Fibroblast of skin of back (primary cell): ENCODE measurements at places on chromosomes 2 and 18.
A peak's percentile ranks its signal among the peaks of the same experiment; 100 is the strongest.

DNA sequence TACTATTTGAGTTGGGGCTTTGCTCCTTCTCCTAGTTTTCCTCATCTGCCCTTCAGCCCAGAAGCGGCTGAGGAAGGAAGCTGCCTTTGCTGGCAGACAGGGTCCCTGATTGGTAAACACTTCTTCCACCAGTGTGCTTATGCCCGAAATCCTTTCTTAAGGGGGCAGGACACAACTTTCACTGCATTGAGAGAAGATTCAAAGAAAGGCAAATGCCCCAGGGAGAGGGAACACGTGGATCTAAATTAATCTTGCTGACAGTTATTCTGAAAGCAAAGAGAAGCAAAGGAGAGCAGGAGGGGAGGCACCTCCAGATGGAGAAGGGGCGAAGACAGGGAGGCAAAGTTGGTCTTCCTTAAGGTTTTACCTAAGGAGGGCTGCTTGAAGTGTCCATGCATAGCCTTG is 92.1 kb upstream of the EFEMP1 start:
- no peak for DNase-seq

DNA sequence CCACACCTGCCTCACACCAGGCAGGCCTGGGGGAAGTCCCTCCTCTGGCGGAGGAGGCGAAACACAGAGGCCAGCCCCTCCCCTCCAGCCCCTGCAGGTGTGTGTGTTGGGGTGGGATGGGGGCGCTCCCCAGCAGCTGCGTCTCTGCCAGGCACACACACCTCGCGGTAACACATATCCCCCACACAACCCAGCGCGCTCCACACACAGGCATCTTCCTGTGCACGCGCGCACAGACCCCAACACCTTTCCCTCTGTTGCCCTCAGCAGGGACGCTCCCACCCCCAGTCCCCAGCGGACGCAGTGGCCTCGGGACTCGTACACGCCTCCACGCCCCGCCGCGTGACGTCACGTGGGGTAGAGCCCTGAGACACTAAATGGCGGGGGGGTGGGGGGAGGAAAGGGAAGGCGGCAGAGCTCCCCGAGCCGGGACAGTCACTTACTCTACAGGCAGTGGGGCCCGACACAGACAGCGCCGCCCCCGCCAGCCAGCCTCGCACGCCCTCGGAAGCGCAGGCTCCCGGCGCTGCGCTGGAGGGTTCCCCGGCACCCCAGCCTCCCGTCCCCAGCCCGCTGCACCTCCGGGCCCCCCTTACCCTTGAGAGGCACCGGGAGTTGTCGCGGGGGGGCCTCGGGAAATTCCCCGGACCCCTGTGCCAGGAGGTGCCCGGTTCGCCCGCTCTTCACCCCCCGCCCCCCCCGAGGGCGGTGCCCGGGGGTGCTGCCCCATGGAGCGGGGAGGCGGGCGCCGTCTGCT is at the start of gene WNT10A:
Gene WNT10A, plus strand, starts transcription at position 751 of the 757 bp plus-strand sequence. CDS start 144 bp downstream, outside the sequence.
- no peak for DNase-seq

- peak; percentile 92 for DNase-seq
Measured at GRCh38 chr2:71742953-71743601, 289.7 kb downstream of the DYSF start.

GRCh38 chr18:12579775-12580174 is 78.1 kb downstream of the SPIRE1 start:
- DNase-seq: no peak

DNA sequence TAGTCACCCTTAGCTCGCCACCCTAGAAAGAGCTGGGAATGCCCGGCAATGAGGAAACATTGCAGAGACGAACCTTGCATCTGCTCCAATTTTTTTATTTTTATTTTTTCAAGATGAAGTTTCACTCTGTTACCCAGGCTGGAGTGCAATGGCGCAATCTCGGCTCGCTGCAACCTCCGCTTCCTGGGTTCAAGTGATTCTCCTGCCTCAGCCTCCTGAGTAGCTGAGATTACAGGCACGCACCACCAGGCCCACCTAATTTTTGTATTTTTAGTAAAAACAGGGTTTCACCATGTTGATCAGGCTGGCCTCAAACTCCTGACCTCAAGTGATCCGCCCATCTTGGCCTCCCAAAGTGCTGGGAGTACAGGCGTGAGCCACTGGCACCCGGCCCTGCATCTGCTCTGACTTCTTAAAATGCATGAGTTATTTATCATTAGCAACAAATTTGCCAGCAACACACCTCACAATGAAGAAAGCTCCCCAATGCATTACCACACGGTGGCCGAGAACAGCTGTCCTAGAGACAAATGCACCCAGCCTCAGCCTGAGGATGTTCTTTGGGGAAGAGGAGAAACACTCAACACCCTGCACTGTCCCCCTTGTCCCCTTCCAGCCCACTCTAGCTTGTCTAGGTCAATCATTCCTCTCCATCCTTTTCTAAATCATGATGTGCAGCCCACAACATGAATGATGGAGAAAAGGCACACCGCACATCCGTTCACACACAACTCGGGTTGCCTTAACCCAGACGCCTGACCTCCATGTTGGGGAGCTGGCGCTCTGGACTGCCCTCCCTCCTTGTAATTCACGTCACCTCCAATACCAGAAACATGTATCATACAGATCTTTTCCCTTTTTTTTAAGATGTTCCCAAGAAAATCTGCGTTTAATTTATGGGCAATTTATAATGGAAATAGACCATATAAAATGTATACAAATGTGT is 46.9 kb downstream of the TTC32 start:
- no peak for DNase-seq

GRCh38 chr18:9916077-9916639 is 2.3 kb downstream of the VAPA start:
- DNase-seq: peak; percentile 54

DNA sequence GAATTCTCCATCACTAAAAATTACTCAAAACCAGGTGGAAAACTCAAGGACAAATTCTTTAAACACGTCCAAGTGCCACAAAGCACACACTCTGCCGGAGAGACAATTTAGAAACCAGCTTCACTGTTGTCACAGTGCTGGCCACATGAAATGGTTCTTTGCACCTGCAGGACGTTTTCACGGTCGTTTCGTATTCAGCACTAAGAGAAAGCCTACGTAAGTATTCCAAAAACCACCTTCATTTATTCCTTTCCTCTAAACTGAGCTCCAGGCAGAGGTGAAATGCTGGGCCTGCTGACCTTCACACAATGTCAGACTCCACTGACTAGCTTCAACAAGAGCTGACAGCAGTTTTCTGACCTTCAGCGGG is 680 bp downstream of the ATP5F1A start:
- no peak for DNase-seq

DNA sequence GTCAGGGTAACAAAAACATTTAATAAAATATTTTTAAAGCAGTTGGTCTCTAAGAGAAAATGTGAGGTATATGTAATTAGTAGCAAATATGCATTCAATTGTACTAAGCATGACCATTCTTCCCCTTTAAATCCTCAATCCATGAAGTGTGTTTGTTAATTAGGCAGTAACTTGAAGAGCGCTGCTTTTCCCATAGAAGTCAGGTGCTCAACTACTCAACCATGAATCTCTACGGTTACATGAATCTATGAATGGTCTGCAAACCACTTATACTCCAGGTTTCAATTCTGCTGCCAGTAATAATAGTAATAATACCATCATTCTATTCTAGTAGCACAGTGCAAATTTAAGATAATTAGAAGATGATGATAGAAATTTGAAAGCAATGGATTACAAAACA is 55.8 kb downstream of the SLC8A1 start:
- DNase-seq: no peak

GRCh38 chr18:22560797-22561196 is 143.1 kb upstream of the CTAGE1 start:
- DNase-seq: no peak

DNA sequence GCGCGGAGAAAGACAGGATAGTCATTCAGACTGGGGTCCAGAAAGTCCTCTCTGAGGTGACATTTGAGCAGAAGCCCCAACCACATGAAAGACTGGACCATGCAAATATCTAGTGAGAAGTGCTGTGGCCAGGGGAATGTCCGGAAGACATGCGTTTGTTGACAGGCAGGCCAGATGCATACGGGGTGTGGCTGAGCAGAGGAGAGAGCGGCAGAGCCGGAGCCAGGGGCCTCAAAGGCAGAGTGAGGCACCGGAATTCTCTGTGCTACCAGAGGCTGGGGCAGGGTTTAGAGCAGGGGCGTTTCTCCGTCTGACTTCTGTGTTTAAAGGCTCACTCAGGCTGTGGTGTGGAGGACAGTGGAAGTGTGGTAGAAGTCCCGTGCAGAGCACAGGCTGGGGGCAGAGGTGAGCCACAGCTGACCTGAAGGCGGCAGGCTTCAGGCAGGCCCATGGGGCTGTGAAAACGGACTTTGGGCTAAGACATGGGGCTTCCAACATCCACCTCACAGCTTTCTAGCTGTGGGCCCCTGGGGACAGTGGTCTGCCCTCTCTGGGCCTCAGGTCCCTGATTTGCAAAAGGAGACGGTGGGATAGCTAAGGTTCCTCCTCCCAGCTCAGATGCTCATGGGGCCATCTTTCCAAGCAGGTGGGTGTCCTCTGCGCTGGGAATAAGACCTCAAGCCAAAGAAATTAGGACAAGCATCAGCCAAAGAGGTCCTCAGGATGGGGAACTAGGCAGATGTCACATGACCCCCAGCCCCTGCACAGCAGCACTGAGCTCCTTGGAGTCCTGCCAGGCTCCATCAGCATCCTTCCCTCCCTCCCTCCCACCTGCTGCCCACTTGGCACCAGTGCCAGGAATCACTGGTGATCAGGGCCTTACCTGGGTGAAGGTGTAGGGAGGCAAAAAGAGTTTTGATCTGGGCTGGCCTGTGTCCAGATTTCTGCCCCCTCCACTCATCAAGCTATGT is 11.2 kb downstream of the RUFY4 start:
- DNase-seq: no peak

DNA sequence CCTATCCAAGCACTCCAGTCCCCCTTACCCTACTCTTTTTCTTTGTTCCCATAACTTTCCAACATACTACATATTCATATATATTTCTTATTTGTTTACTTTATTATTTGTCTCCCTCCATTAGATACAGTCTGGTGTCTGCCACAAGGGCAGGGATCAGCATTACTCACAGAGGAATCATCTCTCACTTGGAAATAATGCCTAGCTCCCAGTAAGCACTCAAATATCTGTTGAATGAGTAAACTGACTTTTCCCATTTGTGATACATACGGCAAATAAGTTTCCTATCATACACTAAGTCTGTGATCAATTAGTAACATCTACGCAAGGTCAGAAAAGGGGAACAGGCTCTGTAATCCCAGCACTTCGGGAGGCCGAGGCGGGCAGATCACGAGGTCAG is 18.7 kb downstream of the C1D start:
- peak; percentile 83 for DNase-seq

DNA sequence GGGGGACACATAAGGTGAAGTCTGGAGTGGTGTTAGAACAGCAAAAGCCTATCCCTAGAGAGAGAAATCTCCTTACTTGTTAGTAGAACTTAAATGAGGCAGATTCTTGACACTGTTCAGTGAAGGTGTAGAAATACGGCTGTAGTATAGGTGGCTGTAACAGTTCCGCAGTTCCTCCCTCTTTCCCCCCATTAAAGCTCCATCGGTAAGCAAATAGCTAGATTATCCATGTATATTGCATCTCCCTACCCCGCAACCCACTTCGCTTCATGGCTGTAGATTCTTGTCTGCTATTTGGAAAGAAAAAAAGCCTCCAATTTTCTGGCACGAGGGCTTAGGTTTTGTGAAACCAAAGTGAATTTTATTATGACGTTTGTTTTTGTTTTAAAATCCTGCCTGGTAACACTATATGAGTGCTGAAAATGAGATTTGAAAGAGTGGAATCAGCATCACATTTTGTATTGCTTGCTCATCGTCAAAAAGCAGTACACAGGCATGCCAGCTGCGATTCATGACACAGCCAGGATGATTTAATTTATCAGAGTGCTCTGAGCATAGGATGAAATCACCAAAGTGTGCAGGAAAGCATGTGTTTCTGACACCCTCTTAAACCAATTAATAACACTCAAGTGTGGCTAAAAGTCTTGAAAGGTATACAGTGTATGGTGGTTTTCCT is 1.4 kb downstream of the FAM171B start:
- peak; percentile 74 for DNase-seq

DNA sequence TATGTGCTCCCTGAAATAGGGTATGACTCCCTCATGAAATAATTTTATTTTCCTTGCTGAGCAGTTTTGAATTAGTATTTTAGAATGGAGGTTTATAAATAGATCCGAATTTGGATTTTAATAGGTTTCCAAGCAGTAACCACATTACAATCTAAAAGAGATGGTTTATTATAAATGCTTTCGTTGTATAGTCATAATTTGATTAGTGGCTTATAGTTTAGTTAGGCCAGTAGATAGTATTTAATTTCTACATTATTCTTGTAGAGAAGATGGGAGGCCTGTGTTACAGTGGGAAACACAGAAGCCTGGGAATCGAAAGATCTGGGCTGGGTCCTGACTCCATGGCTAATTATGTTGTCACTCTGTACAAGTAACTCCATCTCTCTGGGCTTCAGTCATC is 6.7 kb downstream of the CAB39 start:
- no peak for DNase-seq

DNA sequence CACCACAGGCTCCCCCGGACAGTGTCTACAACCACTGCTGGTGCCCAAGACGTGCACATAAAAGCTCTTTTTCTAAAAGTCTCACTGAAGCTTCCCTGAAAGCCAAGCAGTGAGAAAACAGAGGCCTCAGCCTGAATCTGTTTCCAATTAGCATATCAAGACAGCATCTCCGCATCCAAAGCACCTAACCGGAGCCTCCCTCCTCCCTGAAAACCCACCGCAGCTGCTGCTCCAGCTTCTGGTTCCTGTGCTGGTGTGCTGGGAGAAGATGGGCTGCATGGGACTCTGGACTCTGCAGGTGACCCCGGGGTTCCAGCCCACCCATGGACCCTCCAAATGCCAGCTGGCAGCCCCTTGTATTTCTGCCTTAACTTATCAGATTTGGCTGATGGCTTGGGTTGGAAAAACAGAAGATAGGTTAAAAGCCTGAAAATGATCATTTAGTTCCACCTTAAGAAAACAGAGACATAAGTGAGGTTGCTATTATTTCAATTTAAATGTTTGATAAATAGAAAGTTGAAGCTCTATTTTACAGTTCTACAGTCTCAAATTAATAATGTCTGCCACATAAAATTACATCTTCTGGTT is 103.3 kb downstream of the TMEM18 start:
- no peak for DNase-seq

- no peak for DNase-seq
Measured at GRCh38 chr18:62388855-62389760, 64.0 kb downstream of the TNFRSF11A start.

- DNase-seq: peak; percentile 72
Measured at GRCh38 chr2:234032279-234032856, 18.1 kb upstream of the SPP2 start.

DNA sequence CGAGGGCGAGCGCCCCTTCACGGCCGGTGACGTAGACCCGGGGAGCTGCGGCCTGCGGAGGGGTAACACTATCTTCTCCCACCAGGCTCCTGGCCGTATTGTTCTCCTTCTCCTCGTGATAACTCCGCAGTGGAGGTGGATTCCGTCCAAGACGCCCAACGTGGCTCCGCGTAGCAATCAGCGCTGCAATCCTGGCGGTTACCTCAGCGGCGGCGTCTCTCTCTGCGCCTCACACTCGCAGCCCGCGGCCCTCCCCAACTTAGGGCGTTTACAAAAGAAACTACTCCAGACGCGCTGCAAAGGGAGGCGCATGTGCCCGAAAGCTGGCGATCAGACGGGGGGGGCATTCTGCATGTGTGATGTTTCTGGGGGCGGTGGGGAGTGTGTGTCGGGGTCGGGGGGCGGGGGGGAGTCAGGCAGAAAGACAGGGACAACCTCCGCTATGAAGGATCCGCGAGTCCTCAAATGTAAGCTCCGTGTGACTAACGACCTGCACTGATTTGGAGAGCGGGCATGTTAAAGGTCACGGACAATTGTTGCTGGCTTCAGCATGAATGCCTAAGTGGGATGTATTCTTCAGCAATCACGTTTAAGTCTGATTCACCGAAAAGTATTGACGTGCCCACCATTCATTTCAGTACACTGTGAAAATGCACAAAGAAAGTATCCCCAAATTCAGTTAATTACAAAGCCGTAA is 1.3 kb upstream of the ZNF516 start:
- DNase-seq: no peak
